Psoas muscle (tissue), 8 donors: ENCODE measurements at places on chromosomes 5 and 9. TPM values are rescaled to one million over a fixed set of nuclear protein-coding genes. Genes with fewer than 3 reads are reported as not detected.

GRCh38 chr5:133969654-133970324, 1.4 kb upstream of the C5orf15 start:
- H3K36me3 ChIP-seq = peaks cover 13% of the 10 kb centered on the region
- peak overlapping the region; percentile 91 for H3K27ac ChIP-seq
- peaks cover 16% of the 10 kb centered on the region for H3K4me1 ChIP-seq

DNA sequence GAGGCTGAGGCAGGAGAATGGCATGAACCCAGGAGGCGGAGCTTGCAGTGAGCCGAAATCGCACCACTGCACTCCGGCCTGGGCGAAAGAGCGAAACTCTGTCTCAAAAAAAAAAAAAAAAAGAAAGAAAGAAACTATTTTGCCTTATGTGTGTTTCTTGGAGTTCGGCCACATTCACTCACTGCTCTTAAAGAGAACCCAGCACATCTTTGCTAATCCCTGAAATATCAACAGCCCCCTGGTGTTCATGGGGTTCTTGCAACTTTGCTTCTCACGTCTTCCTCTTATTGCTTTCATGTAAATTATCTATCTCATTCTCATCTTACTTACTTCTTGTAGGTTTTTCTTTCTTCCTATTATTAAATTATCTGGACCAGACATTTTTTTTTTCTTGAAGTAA, 126.3 kb upstream of the ASTN2 start:
- DNase-seq = no peak
- H3K4me1 ChIP-seq = no peaks in the 10 kb centered on the region
- H3K27ac ChIP-seq = no peak overlapping the region
- no peaks in the 10 kb centered on the region for H3K27me3 ChIP-seq

GRCh38 chr5:109455598-109456096, 45.9 kb upstream of the PJA2 start:
- H3K27me3 ChIP-seq = no peaks in the 10 kb centered on the region
- peaks cover 5% of the 10 kb centered on the region for H3K4me1 ChIP-seq
- peak overlapping the region; percentile 56 for H3K27ac ChIP-seq
- no peak overlapping the region for H3K4me3 ChIP-seq
- H3K36me3 ChIP-seq = no peaks in the 10 kb centered on the region

GRCh38 chr9:89497257-89497963, 503 bp downstream of the SEMA4D start:
- peak overlapping the region; percentile 79 for H3K4me3 ChIP-seq
- no peaks in the 10 kb centered on the region for H3K36me3 ChIP-seq
- peak; percentile 40 for DNase-seq
- peaks cover 41% of the 10 kb centered on the region for H3K4me1 ChIP-seq
- H3K27me3 ChIP-seq = no peaks in the 10 kb centered on the region

DNA sequence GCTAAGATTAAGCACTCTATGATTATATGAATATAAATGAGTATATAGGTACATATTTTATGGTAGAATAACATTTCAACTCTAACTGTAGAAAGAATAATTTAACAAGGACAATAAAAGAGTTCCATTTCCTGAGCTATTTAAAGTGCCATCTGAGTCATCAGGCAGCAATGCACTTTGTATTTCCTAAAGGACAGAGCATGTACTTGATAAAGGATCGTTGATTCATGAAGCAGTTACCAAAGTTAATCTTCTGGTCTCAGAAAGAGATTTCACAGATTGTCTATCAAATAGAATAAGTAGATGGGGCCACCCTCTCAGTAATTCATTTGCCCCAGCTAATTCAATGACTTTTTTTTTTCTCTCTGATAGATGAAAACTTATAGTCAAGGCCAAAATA, 747.8 kb downstream of the CDH18 start:
- no peak overlapping the region for H3K27ac ChIP-seq
- H3K4me3 ChIP-seq = no peak overlapping the region

- no peaks in the 10 kb centered on the region for H3K4me1 ChIP-seq
- no peaks in the 10 kb centered on the region for H3K27me3 ChIP-seq
- H3K4me3 ChIP-seq = no peak overlapping the region
Observed at GRCh38 chr5:53971551-53971950, 338.8 kb downstream of the ARL15 start.

- H3K4me3 ChIP-seq = no peak overlapping the region
- H3K27ac ChIP-seq = no peak overlapping the region
- no peaks in the 10 kb centered on the region for H3K27me3 ChIP-seq
- DNase-seq = no peak
Observed at GRCh38 chr5:34686762-34687268, 30.7 kb downstream of the RAI14 start.

GRCh38 chr5:167934551-167934971, 356.9 kb upstream of the WWC1 start:
- H3K36me3 ChIP-seq = no peaks in the 10 kb centered on the region
- H3K4me3 ChIP-seq = no peak overlapping the region
- DNase-seq = no peak
- H3K27ac ChIP-seq = no peak overlapping the region

GRCh38 chr9:8895861-8896224, 1096.3 kb upstream of the DMAC1 start:
- no peaks in the 10 kb centered on the region for H3K36me3 ChIP-seq
- H3K27me3 ChIP-seq = no peaks in the 10 kb centered on the region
- no peak overlapping the region for H3K27ac ChIP-seq
- H3K4me3 ChIP-seq = no peak overlapping the region
- no peaks in the 10 kb centered on the region for H3K4me1 ChIP-seq
- DNase-seq = no peak

DNA sequence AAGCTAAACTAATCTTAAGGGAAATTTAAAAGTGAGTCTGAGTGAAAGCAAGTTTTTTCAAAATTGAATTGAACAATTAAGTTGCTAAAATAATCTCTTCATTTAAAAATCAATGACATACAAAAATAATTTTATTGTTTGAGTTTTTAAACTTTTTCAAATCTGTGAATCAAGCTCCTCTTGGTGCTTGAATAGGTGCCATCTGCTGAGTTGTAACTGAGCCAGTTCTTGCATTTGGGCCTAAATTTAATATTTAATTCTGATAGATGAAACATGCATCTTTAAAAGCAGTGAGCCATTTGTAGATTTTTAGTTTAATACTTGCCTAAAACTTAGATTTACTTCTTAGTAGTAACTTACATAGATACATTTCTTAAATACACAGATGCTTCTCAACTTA, 31.8 kb downstream of the SPATA31D1 start:
- no peaks in the 10 kb centered on the region for H3K36me3 ChIP-seq
- H3K27ac ChIP-seq = no peak overlapping the region
- H3K27me3 ChIP-seq = no peaks in the 10 kb centered on the region

The ADGRD2 gene
- total RNA-seq = not detected

The MSX2 gene
- 2.4 TPM for total RNA-seq
